ENCODE measurements at places on chromosomes 13 and 19.

GRCh38 chr13:113916330-113916815 is 52.5 kb upstream of the GAS6 start:
- no peak for DNase-seq

DNA sequence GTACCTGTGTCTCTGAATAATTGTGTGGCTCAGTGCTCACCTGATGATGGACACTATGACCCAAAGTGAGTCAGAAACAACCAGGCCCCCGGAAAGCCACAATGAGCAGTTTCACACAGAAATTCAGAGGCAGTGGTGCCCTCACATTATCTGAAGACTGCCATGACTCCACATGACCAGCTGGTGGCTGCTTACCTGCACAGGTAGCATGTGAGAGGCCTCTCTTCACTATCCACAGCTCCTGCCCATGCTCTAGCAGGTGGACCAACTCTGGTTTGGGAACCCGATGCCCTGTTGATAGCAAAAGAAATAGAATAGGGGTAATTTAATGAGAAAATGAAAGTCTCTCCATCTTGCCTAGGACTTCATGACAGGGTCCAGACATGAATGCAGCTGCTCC is 7.2 kb downstream of the ZNF550 start:
- DNase-seq, result no peak

DNA sequence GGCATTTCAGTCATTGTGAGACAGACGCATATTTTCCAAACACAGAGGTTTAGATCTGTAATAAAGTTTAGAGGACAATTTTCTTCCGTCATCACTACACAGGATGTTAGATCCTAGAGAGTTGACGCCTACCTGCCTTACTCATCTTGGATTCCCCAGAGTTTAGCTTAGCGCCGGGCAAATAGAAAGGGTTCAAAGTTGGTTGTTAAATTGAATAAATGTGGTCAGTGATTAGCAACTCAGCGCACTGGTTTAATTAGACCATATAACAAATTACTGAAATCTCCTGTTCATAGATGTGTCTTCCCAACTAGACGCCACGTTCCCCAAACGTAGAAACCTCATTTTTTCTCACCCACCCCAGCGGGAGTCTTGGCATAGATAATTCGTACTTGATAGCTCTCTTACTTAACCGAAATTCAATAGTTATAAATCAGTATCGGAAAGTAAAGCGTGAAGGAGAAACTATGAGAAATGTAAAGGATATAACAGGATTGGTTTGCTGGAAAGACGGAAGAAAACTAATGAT is 726 bp upstream of the UFM1 start:
- no peak for DNase-seq

- DNase-seq, result no peak
Measured at GRCh38 chr13:99577934-99578917, 77.0 kb downstream of the TM9SF2 start.

DNA sequence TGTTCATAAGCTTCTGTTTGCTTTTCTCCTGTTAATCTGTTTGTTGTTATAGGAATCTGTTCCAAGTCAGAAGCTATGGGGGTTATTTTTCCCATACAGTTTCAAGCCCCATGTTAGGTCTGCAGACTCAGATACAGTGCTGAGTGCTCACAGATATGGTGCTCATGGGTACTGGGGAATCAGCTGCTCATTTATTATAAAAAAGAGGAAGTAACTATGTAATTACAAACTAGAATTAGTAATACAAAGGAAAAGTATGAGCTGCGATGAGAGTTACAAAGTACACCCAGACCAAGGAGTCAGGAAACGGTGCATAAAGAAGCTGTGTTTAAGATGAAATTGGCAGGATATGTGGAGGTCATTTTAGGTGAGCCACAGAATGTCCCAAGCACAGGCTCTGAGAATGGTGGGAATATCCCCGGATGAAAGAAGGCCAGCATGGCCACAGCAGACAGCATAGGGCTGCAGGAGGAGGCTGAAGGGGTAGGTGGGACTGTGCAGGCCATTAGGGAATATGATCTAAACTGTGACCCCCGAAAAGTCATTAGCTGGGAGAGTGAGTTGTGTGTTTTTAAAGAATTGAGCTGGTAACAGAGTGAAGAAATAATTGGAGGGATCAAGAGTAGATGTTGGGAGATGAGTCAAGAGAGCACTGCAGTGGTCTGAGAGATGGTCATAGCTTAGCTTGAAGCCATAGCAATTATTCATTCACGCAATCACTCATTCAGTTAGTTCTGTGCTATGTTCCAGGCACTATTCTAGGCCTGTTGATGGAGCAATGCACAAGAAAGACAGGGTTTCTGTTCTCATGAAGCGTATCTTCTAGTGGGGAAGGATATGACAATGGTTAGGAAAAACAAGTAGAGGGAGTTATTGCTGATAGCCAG is 177.4 kb upstream of the UBL3 start:
- no peak for DNase-seq

- DNase-seq, result no peak
Measured at GRCh38 chr13:38346764-38347163, 2.9 kb upstream of the UFM1 start.

GRCh38 chr19:51204321-51204720 is 20.6 kb upstream of the CD33 start:
- no peak for DNase-seq

GRCh38 chr13:26254583-26255111 is 718 bp downstream of the CDK8 start:
- DNase-seq, result no peak

GRCh38 chr13:72536714-72537394 is 190.6 kb downstream of the MZT1 start:
- no peak for DNase-seq

GRCh38 chr13:111006506-111007031 is 91.7 kb upstream of the ANKRD10 start:
- DNase-seq, result no peak

DNA sequence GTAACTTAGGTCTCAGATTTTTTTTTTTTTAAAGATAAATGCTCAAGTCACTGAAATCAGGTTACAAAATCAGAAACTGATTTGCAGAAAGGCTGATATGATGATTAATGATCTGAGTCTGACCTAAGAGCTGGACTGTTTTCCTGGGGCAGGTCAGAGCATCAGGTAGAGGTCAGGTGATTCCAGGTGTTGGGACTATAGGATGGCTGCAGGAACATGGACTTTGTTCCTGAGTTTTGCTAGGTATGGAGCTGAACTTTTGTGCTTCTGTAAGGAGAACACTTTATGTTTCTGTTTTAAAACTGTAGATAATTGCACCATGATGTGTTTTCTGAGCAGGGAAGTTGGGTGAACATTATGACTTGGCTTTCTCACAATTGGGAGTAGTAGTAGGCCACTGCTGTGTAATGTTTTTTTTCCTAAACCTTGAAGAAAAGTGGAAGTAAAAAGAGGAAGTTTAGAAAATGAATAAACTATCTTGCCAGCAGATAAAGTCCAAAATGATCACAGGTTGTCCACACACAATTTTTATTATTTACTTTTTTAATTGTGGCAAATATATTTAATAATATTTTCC is 297.2 kb downstream of the DCT start:
- DNase-seq, result no peak

- no peak for DNase-seq
Measured at GRCh38 chr13:32038343-32038742, 6.8 kb downstream of the FRY start.

DNA sequence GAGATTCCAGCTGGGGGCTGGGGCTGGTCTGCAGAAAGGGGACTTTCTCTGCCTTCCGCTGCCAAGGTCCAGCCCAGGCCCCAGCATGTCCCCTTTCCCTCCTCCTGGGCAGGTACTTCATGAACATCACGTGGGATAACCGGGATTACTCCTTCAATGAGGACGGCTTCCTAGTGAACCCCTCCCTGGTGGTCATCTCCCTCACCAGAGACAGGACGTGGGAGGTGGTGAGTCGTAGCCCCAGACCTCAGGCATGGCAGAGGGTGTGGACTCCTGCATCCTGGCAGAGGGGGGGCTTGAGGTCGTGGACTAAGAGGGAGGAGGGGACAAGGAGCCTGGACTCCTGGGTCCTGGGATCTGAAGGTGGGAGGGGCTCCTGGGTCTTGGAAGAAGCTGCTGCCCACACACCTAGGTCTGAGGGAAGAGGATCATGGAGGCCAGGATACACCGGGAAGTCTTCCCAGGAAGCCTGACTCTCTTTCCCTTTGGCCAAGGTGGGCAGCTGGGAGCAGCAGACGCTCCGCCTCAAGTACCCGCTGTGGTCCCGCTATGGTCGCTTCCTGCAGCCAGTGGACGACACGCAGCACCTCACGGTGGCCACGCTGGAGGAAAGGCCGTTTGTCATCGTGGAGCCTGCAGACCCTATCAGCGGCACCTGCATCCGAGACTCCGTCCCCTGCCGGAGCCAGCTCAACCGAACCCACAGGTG is 20.6 kb downstream of the GRIN2D start:
- no peak for DNase-seq

- DNase-seq, result no peak
Measured at GRCh38 chr13:59950266-59950665, 213.5 kb downstream of the DIAPH3 start.

DNA sequence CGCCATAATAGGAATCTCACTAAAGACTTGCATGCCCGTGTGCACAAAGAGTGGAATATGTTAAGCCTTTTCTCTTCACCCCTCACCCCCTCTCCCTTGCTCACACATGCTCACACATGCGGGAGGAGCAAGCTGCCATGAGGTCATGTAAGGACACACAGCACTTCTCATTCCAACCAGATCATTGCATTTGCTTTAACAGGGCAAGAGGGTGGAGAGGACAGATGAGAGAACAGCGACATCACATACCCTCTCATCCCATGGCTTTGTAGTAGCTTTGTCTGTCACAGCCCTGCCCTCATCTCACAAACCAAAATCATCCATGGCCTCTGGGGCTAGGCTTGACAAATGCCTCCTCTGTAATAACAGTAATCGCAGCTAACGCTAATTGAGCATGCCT is 145.6 kb upstream of the FRY start:
- no peak for DNase-seq

DNA sequence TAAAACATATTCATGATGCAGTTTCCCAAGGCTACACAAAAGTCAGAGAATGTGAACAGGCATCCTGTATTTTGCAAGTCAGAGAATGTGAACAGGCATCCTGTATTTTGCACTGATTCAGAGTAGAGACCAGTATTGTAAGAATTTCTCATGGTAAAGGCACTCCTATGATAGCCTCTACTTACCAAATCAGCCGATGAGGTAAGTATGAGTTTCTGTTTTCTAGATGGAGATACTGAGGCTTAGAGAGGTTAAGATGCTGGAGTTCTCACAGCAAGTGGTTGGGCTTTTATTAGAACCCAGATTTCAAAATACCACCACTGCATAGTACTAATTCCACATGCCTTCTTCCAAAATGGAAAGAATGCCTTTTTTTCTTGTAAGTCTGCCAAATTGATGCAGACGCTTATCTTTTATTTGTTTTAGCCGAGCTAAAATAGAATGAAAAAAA is 12.3 kb downstream of the TPT1 start:
- DNase-seq, result no peak

GRCh38 chr19:19575411-19575810 is 37.3 kb downstream of the CILP2 start:
- DNase-seq, result no peak

GRCh38 chr19:35731779-35732405 is 10.4 kb downstream of the IGFLR1 start:
- DNase-seq, result no peak

DNA sequence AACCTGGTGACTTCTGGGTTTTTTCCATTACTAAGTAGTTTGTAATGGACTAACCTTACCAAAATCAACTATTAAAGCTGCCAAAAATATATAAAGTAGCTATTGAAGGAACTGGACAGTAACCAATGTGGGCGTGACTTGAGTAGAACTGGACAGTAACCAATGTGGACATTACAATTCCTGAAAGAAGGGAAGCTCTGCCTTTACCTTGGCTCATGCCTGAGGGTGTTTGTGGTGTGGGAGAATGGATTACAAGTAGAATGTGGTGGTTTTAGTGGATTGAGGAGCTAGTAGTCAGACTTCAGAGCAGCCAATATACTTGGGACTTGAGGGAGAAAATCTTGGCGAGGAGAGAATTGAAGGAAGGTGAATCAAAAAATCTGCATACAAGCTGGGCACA is 17.5 kb downstream of the LRRC63 start:
- no peak for DNase-seq

DNA sequence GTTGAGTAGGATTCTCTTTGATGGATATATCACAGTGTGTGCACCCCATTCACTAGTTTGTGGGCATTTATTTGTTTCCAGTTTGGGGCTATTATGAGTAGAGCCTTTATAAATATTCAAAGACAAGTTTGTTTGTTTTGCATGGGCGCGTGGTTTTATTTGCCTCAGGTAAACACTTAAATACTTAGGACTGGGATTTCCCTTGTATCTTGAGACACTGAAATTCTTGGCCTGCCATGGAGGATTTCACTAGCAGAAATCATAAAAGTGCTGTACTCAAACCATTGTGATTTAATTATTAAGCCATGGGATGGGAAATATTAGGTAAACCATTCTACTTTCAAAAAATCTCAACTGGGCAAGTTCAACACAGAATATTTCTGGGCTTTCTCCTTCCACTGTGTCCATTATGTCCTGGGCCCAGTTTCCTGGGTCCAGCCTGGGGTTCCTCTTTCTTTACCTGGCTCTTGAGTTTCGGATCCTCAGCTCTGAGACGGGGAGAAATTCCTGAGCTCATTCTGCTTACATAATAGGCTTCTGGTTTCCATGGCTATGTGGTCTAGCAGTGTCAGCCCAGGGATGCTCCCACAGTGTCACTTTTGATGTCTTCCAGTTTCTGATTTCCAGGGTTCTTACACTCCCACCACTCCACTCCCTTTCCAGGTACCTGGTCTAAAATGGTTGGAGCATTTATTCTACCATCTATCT is 14.4 kb downstream of the MYO16 start:
- DNase-seq, result no peak

DNA sequence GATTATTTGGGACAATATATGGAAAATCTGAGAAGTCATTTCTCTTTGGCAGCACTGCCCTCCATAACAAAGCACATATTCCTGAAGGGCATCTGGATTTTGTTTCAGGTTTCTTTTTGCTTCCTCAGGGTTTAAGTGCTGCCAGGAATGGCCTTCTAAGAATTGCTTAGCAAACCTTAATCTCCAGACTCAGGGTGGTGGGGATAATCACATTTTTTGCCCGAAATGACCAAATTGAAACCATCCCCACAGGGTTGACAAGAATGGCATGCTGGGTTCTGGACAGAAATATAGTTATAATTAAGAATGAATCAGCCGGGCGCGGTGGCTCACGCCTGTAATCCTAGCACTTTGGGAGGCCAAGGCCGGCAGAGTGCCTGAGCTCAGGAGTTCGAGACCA is 6.4 kb upstream of the CDADC1 start:
- no peak for DNase-seq
